HAP-1 (cell line): ENCODE measurements at places on chromosomes 7 and 10.
A peak's percentile ranks its signal among the peaks of the same experiment; 100 is the strongest.

GRCh38 chr7:105454921-105455320, 66.2 kb upstream of the SRPK2 start:
- DNase-seq: no peak

DNA sequence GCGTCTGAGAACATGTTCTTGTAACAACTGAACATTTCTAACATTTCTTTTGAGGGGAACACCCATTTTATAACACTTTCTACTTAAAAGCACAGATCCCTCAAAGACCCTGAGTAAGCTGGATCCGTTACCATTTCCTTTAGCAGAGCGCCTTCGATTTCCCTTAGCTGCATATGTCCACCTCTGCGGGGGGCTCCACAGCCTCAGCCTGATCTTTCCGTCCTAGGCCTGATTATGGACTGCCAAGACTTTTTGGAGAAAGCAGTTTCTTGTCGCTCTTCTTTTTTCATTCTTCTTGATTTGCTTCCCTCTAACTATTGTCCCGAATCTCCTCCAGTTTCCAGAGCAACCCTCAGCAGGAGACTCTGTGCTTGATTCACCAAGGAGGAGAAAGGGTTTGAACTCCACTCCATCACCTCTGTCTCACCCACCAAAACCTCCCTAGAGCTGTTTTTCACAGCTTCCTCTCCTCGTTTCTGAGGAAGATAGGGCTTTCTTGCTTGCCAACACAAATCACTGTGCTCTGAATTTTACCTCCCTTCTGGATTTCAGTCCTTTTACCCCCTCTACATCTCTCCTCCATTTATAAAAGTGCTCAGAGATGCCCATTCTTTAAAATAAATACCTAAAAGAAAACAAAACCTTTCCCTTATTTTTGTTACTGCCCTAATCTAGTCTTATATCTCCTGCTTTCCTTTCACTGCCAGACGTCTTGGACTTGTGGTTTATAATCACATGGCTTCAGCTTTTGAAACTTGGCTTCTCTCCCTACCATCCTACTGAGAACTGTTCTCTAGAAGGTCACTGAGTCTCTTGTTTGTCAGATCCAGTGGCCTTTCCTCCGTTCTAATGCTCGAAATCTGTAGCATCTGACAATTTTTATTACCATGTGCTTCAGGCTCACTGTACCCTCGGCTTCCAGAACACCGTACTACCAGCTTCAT, 30.5 kb upstream of the ZRANB1 start:
- no peak for DNase-seq

- no peak for DNase-seq
Measured at GRCh38 chr10:115103700-115104099, 10.5 kb downstream of the ATRNL1 start.

GRCh38 chr10:125011926-125012705, 70.2 kb downstream of the ZRANB1 start:
- no peak for DNase-seq

- DNase-seq: no peak
Measured at GRCh38 chr7:1619152-1620079, 49.6 kb upstream of the PSMG3 start.

DNA sequence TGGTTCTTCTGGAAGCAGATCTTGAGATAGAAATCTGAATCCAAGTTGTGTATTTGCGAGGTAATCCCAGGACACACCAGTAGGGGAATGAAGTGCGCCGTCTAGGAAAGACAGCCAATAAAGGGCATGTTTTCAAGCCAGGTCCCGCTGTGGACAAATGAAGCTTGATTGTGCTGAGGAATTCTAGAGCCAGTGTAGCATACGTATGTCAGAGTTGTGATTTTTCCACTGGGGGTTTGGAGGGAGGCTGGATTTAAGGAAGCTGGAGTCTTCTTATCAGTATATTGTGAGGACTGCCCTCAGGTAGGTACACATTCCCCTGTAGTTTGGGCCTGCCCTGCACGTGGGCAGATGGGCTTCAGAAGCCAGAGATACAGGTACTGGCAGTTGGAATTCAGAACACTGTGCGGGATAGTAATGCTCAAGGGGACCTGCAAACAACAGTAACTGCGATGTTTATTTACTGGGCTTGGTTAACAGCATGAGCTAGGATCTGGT, 50.9 kb downstream of the GALNT11 start:
- peak; percentile 55 for DNase-seq

- peak; percentile 99 for DNase-seq
Measured at GRCh38 chr10:110002801-110003523, 4.8 kb upstream of the ADD3 start.

DNA sequence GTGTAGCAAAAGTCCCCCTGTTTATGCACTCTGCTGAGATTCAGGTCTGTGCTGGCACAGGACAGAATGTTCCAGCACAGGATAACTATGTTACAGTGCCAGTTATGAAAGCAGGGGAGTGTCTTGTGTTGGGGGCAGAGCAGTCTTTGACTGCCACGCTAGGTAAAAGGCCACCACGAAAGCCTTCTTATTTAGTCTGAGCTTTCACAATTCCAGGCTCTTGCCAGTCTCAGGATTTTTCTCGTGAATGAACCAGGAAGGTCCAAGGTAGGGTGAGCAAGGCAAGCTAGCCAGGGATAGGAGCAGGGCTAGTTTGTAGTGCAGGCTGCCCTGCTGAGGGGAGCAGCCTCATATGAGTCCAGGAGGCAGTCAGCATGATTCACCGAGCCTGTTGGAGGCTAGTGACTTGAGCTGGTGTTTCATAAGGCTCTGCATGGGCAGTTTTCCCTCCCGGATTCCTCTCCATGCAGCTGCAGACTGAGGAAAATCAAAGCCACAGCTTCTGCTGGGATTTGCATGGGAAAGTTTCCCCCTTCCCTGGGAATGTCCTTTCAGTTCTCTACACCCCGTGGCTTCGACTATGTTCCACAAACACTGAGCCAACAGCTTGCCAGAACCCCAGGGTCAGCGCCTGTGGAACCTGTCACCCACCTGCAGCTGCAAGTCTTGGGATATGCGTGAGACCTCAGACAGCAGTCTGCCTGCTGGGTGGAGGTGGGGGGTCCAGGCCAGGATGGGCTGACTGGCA, 112.3 kb downstream of the JCAD start:
- no peak for DNase-seq

- no peak for DNase-seq
Measured at GRCh38 chr7:25989140-25989705, 162.8 kb upstream of the NFE2L3 start.

DNA sequence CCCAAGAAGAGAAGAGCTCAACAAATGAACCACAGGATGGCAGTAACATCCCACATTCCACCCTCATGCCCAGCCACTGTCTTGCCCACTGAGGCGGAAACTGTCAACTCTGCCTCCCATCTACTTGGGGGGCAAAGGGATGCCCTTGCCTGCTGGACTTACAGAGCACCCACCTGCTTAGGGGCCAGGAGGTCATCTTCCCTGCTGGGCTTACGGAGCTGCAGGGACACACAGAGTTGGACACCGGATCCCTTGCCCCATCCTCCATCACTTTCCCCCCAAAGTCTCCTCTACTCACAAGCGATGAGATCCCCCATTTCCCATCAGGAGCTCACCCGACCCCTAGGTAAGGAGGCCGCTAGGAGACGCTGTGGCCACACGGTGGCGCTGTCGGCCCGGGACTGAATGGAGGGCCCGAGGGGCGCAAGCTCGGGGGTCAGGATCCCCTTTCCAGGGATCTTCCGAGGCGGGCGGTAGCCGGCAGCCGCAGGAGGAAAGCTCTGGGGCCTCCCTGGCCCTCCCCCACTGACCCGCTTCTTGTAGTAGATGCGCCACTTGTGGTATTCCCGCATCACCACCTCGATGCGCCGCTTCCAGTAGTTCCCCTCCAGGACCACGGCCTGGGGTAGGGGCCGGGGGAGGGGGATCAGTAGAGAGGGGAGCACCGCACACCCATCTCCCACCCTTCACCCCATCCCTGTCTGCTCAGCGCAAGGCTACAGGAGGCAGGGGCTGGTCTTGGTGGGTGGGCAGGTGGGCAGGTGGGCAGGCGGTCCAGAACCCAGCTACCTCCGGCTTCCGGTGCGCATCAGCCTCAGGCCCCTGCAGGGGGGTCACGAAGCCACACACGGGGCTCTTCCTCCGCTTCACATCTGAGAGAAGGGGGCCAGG, 17.3 kb downstream of the MLXIPL start:
- peak; percentile 86 for DNase-seq

DNA sequence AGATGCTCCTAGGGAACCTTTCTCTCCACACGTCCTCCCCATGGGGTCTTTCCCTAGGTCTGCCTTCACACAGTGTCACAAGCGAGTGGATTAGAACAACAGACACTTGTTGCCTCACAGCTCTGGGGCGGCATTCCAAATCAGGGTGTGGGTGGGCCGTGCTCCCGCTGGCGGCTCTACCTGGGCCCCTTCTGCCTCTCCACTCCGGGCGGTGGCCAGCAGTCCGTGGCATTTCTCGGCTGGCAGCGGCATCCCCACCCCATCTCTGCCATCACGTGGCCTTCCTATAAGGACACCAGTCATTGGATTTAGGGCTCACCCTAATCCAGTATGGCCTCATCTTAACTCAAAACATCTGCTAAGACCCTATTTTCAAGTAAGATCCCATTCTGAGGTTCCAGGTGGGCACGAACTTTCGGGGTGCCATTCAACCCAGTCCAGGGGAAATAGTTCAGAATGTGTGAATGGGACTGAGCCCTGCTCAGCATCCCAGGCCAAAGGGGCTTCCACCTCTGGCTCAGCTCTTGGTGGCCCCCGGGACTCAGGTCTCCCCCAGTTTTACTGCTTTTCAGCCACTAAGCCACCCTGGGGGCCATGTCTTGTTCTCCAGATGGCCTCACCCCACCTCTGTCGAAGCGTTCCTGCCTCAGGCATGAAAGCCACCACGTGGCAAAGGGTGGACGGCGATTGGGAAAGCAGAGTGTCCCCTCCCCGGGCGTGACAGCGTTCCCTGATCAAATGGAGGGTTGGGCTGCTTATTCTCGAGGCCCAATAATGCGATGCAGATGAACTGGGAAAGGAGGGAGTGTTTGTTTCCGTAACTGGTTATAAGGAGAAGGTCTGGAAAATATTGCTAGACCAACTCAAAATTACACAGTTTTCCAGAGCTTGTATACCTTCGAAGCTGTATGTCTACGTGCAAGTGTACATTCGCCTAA, 350.0 kb downstream of the GLRX3 start:
- no peak for DNase-seq

- no peak for DNase-seq
Measured at GRCh38 chr10:85916994-85917573, 449.5 kb downstream of the GRID1 start.

- no peak for DNase-seq
Measured at GRCh38 chr7:15863951-15864625, 177.6 kb upstream of the MEOX2 start.
